Stimulated activated CD4-positive, alpha-beta T cell treated with anti-CD3 and anti-CD28 coated beads, Interleukin-12 subunit alpha, Interleukin-12 subunit beta, amount 100 ng/mL, for 4 hours (primary cell): ENCODE measurements at places on chromosomes 11 and 22.
A peak's percentile ranks its signal among the peaks of the same experiment; 100 is the strongest.

- DNase-seq = no peak
Observed at GRCh38 chr11:11229647-11230046, 123.4 kb downstream of the CSNK2A3 start.

- peak; percentile 28 for DNase-seq
Observed at GRCh38 chr11:17544181-17544622, at the start of gene USH1C. Gene USH1C (minus strand): TSS chr11:17544416. CDS start chr11:17544307, 109 bp downstream.

GRCh38 chr11:125070699-125071254, 7.7 kb downstream of the SLC37A2 start:
- DNase-seq = no peak

DNA sequence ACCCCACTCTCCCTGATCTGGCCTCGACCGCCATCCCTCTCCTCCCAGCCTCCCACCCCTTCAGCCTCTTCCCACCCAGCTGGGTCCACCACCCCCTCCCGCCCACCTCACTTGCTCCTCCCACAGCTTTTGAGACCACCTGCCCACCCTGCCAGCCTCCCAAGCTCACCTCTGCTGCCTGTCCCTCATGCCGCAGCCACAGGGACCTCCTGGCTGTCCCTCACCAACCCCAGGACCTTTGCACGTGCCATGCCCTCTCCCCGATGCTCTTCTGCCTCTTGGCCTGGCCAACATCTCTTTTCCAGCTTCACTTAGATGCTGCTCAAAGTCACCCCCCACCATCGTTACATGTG, 6.5 kb downstream of the PNPLA5 start:
- DNase-seq = no peak

- DNase-seq = no peak
Observed at GRCh38 chr22:47839595-47840227, 1077.3 kb downstream of the TBC1D22A start.

DNA sequence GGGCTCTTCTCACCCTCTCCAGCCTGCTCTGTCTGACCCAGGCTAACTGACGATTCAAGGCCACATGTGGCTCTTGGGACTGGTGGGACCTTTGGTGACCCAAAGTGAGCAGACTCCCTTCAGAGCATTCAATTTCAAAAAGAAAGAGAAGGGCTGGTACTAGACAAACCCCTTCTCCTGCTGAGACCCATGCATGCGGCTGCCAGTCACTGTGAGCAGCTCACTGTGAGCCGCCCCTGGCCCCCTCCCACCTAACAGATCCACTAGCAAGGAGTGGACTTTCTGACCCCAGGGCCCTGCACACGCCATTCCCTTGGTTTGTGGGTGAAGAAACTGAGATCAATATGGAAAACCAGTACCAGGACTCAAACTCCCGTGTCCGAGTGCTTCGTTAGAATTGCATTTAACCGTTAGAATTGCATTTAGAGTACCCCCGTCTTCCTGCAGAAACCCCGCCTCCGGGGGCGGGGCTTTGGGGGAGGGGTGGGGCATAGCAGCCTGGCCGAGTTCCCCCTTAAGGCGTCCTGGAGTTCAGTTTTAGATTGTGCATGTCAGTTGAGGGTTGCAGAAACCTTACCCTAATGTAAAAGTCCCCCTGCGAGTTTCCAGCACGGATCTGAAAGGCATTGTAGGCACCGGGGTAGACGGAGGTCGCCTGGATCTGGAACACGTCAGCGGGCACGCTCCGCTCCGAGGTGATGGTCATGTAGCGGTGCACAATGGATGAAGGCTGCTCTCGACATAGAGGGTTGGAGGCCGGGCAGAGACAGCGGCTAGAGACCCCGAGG, 5.1 kb downstream of the EFEMP2 start:
- no peak for DNase-seq

DNA sequence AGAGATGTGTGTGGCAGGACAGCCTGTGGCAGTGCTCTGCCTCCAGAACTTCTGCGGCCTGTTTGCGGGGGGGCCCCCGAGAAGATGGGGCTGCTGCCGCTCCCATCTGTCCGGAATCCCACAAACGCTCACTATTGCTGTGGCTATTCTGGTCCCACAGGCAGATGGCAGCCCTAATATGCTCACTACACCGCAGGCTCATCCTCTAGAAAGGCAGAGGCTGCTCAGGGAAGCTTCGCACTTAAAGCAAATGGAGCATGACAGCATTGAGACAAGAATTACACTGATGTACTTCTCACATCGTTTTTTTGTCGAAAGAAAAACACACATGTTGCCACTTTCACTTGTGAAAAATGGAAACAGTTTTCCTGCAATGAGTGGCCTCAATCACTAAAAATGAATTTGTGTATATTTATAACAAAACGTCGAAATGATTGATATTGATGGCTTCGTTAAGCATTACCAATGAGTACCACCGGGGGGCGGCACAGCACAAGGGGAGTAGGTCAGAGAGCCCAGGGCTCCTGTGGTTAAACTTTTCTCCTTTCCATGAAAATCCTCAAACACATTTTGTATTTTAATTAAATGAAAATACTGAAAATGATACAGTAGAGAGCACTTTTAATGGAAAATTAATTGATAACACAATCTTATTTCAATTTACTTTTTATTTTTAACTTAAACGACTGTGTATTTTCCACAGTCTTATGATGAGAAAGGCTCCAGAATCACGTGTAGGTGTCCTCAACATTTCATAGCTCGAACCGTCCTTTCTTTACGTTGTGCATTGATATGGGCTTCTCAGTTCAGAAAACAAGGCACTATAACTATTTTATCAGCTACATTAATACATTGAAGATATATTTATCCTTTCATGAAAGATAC, 69.1 kb downstream of the CTTN start:
- DNase-seq = peak; percentile 24

DNA sequence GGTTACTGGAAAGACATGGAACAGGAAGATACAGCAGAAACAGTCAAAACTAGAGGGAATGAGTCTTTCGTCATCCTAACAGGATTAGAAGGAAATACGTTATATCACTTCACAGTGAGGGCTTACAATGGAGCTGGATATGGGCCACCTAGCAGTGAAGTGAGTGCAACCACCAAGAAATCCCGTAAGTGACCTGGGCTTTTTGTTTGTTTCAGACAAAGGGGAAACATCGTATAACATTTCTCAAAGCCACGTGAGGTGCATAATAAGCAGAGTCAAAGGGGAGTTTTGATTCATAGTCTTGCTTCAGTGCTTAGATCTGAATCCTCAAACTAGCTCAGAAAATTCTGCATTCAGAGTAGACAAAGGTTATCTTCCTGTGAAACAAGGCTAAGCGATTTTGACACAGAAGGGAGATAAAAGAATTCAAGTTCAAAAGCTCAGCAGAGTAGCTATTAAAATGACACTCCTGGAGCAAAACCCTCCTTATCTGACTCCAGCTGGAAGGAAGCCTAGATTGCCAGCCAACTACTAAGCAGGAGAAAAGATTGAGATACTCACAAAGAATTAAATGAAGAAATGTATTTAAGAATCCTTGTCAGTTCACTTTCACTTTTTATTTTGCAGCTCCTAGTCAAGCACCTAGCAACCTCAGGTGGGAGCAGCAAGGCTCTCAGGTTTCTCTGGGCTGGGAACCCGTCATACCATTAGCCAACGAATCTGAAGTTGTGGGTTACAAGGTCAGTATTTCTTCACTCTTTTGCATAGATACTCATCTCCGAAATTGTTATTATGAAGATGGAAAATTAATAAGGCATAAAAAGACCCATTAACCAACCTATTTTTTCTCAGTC, 346.4 kb upstream of the ARHGAP42 start:
- no peak for DNase-seq

DNA sequence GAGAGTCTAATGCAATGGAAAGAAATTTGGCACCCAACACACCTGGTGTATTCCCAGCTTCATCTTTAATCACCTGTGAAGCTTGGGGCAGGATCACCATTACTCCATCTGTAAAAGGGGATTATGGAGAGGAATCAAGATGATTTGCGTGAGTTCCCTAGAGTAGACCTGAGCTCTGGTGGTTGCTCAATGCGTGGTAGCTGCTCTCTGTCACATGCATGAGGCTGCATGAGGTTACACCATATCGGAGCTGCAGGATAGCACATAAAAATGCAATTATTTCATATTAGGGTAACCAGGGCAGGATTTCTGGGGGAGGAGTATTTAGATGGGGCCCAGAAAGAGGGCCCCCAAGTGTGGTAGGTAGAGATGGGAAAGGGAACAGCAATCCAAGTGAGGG, 35.3 kb upstream of the CLMP start:
- no peak for DNase-seq

- no peak for DNase-seq
Observed at GRCh38 chr22:24379536-24379935, 47.9 kb upstream of the ADORA2A start.
